ENCODE measurements at places on chromosomes 13 and 19.

GRCh38 chr13:106234636-106235035 lies 300.8 kb downstream of the EFNB2 start:
- DNase-seq = no peak

DNA sequence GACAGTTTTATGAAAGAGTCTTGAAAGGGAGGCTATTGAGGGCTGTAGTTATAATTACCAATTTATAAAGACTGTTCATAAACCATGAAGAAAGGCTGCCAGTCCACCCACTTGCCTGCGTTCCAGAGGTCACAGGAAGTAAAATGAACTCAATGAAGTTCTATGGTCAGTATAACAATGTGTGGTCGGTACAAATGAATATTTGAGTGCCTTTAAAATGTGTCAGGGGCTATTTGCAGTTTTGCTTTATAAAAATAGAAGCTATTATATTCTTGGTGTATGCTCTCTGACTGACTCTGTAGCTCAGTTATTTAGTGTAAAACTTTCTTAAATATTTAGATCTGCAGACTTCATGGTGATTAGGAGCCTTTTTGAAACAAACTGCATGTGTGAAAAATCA lies 47.0 kb downstream of the ESD start:
- DNase-seq = no peak

- no peak for DNase-seq
Measured at GRCh38 chr13:106143930-106144709, 391.3 kb downstream of the EFNB2 start.

GRCh38 chr13:73401769-73402168 lies 343.0 kb downstream of the KLF5 start:
- DNase-seq = no peak

DNA sequence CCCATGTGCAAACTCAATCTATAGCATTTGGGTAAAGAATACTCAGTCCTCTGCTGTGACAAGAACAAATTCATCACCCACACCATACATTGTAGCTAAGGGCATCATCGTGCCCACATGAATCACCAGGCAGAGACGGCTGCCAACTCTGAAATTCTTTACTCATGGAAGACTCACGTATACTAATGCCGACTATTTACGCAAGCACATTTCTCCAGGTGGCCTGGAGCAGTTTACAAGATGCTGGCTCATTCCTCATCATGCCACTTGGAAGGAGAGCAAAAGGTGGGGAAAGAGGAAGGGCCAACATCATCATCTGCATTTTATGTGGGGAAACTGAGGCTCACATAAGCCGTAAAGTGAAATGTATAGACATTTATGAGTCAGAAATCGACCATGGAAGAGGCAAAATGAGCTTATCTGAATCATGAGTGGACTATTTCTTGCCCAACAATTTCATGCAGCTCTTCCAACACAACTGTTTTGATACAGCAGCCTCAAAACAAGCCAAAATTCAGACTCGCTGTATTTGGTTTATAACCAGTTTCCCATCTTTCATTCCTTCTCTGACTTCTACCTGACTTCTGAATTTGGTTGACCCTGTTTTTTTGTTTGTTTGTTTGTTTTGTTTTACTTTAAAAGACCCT lies 213.9 kb upstream of the SERP2 start:
- no peak for DNase-seq

DNA sequence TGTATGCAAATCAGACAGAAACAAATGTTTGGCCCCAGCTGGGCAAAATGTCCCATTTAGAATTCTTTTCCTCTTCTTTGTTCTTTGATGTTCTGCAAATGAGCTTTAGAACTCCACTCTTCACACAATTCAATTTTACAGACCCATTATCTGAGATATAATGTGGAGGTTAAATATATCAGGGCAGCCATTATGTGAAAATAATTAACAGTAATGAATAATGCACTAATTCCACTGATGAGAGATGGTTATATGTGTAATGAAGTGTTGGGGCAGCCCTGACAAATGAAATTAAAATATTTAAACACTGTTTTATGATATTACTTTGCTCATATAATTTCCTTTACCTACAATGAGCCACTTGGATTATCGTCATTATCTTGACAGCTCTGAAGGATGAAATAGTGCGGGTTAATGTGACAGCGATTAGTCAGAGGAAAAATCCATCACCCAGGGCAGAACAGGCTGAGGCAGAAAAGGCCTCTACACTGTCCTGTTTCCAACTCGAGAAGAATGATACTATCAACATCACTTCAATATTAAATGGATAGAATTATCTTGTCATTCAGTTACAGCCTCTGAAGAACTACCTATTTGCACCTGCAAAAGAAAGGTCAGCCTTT lies 321.1 kb downstream of the RBM26 start:
- DNase-seq = no peak

DNA sequence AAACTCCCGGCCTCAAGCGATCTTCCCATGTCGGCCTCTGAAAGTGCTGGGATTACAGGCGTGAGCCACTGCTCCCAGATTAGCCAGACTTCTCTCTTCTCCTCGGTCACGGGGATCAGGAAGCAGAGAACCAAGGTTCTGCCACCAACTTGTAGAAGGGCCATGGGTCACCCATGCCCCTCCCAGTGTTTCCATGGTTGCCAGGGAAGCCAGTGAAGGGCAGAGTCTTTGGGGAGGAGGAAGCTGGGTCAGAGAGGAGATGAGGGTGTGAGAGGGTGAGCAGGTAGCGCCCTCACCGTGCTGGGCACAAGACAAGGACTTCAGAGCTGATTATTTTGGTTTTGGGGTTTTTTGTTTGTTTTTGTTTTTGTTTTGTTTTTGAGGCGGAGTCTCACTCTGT lies 77.1 kb downstream of the GNG7 start:
- no peak for DNase-seq

DNA sequence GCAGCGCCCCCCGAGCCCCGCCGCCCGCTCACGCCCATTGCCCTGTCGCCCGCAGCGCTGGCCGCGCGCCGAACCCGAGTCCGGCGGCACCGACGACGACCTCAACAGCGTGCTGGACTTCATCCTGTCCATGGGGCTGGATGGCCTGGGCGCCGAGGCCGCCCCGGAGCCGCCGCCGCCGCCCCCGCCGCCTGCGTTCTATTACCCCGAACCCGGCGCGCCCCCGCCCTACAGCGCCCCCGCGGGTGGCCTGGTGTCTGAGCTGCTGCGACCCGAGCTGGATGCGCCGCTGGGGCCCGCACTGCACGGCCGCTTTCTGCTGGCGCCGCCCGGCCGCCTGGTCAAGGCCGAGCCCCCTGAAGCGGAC lies 518 bp downstream of the KLF2 start:
- no peak for DNase-seq

- DNase-seq = no peak
Measured at GRCh38 chr13:112793545-112794445, 104.0 kb downstream of the ATP11A start.

DNA sequence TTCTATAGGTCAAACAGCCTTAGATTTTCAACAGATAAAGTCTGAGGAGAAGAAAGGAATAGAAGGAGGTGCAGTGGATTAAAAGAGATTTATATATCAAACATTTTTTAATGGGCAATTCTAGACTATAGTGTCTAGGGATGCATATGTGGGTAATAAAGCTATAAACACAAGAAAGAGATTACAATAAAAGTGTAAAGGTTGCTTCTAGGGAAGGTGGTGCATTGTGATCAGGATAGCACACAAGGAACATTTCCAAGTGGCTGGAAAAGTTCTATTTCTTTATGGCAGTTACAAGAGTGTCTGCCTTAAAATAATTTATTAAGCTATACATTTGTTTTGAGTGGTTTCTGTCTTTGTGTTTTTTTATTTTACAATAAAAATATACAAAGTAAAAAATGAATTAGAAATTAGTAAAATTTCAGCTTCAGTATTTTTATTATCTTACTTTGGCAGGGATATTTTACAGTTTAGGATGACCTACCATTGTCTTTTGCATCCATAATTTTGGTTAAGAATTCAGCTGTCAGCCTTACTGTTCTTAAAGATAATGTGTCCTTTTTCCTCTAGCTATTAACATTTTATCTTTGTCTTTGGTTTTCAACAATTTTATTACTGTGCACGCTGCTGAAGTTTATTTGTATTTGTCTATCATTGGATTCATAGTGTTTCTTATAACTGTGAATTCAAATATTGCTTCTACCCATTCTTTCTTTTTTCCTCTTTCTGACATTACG lies 221.8 kb downstream of the LACC1 start:
- no peak for DNase-seq

DNA sequence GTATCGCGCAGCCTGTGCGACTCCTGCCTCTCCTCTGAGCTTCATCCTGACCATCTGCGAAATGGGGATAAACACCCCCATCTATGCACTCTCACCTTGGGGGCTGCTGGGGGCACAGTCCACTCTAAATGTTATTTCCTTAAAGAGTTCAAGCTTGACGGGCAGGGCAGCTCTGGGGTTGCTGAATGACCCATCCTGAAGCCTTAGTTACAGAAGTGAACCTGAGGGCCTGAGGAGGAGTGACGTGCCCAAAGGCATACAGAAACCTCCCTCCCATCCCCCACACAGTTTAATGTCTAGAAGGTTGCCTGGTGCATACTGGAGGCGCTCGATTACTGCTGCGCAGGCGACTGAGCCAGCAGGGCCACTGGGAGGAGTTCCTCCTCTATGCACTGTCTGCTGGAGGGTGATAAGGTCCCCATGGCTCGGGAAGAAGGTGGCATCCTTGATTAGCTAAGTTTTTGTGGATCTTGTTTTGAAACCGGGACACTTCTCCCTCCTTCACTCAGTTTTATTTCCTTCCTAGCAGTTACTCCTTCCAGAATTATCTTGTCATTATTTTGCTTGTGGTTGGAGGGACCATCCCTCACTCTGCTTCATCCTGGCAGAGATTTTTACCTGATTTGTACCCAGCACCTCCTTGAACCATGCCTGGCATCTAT lies 572 bp upstream of the FKBP8 start:
- peak; percentile 69 for DNase-seq

DNA sequence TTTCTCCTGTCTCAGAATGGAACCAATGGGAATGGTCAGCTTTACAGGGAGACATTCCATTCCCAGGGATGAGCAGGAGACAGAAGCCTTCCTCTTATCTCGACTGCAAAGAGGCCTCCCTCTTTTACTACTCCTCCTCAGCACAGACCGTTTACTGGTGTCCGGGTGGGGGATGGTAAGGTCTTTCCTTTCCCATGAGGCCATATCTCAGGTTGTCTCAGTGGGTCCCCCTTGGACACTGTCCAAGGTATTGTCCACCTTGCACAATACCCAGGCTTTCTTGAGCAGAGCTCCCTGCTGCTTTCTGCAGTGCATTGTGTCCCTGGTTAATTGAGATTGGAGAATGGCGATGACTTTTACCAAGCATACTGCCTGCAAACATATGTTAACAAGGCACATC lies 7.5 kb upstream of the ZNF808 start:
- DNase-seq = no peak

DNA sequence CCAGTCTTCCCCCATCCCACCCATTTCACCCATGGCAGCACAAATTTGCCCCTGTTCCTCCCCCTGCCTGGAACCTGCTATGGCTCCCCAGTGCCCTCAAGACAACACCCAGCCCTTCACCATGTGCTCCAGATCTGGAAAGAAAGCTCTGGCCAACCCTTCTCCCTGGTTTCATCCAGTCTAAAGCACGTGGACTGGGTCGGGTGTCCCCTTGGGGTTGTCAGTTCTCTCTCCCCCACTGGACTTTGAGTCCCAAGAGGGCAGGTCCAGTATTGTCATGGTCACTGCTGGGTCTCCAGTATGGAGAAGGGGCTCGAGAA lies 19.6 kb upstream of the PNMA8B start:
- no peak for DNase-seq

GRCh38 chr19:29263305-29264135 lies 50.6 kb upstream of the UQCRFS1 start:
- peak; percentile 46 for DNase-seq

DNA sequence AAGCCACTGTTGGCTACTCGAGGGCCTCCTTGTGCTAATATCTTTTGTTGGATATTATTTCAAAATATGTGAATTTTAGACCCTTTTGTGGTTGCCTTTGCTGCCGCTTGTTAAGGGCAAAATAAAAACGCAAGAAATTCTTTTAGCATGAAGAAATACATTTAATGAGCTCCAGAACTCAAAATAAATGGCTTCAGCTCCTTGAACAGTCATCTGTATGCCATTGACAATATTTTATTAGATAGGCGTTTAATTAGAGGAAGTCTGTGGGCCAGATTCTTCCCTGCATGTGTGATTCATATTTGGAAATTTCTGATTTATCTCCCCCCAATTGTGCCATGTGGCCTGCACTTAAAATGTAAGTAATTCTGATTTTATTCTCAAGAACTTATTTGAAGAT lies 177.2 kb downstream of the STK24 start:
- DNase-seq = no peak

DNA sequence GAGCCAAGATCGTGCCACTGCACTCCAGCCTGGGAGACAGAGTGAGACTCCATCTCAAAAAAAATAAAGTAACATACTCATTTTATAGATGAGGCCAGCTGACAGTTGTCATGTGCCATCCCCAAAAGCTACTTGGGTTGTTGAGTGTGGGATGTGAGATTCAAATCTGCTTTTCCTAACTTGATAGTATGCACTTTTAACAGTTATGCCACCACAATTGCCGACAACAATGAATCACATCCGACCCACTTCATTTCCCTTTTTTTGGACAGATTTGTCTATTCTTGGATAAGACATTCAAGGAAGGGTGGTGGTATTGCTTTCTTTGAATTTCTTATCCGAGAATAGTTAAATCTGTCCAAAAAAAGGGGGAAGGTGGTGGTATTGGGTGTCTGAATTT lies 16.3 kb upstream of the DNMT1 start:
- no peak for DNase-seq

DNA sequence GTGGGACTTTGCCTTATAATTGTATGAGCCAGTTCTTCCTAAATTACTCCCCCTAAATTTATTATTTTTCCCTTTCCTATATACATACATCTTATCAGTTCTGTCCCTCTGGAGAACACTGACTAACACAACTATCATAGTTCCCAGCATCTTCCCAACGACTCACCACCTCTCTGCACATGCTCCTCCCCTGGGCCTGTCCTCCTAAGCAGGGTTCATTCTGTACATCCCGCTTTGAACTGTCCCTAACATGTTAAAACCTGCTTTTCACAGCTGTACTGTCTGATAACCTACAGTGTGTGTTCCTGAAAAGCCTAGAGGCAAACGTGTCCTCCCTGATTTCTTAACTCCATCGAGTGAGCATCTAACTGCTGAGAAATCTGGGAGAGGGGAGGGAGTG lies 141.7 kb downstream of the EFNB2 start:
- no peak for DNase-seq

- peak; percentile 53 for DNase-seq
Measured at GRCh38 chr19:17394891-17395415, 957 bp upstream of the CCDC194 start.

- peak; percentile 64 for DNase-seq
Measured at GRCh38 chr19:54178581-54179261, 5.8 kb upstream of the TMC4 start.

- no peak for DNase-seq
Measured at GRCh38 chr19:31979949-31980670, 365.3 kb upstream of the ZNF507 start.

DNA sequence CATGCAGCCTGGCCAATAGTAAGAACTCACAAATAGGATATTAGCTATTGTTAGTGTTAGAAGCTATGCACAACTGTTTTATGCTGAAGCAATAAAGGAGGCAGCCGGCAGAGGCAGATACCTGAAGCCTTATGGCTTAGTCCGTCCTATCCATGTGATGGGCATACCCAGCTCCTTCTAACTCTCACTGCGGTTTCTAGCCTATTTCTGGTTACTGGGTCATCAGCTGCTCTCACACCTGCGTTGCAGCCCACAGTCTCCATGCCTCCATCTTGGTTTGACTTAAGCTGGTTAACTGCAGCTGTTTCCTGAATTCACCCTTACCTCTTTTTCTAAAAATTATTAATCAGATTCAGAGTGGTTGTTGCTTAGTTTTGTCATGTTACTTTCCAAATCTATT lies 40.5 kb upstream of the CNMD start:
- no peak for DNase-seq
